ENCODE measurements at places on chromosomes 16 and 17. TPM values are rescaled to one million over a fixed set of nuclear protein-coding genes. Genes with fewer than 3 reads are reported as not detected.

Gene ZNF830
- total RNA-seq, result 19.5 TPM

Gene ERBB2
- total RNA-seq, result 6.3 TPM

Gene NDUFAF8
- 55.9 TPM for total RNA-seq

Gene CHST5
- 0.34 TPM for total RNA-seq

Gene CDRT15
- not detected for total RNA-seq

Gene OR3A3
- total RNA-seq, result not detected

Gene CDC6
- 95.7 TPM for total RNA-seq

Measured in activated CD4-positive, alpha-beta memory T cell treated with anti-CD3 and anti-CD28 coated beads for 36 hours (primary cell).